ENCODE measurements at places on chromosomes 1 and 21.
A peak's percentile ranks its signal among the peaks of the same experiment; 100 is the strongest.

DNA sequence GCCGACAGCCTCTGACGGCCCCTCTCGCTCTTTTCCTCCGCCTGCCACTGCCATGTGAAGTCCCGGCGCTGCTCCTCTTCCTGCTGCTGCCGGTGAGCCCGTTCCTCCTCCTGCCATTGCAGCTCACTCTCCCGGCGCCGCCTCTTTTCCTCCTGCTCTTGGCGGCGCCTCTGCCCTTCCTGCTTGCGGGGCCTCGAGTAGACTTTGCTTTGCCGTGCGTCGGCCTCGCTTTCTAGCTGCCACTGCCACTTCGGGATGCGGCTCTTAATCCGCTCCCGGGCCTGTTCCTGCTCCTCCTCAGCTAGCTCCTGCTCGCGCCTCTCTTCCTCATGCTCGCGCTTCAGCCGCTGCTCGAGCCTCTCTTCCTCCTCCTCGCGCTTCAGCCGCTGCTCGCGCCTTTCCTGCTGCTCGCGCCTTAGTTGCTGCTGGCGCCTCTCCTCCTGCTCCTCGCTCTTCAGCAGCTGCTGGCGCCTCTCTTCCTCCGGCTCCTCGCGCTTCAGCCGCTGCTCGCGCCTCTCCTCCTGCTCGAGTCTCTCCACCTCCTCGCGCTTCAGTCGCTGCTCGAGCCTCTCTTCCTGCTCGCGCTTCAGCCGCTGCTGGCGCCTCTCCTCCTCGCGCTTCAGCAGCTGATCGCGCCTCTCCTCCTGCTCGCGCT lies 4.3 kb downstream of the TCHH start:
- H3K27me3 ChIP-seq = peaks cover 27% of the 10 kb centered on the region
- no peak overlapping the region for H3K4me3 ChIP-seq
- DNase-seq = no peak
- H3K4me1 ChIP-seq = no peaks in the 10 kb centered on the region

GRCh38 chr1:17189632-17189990 lies 15.3 kb upstream of the PADI1 start:
- no peaks in the 10 kb centered on the region for H3K36me3 ChIP-seq
- peaks cover 8% of the 10 kb centered on the region for H3K4me1 ChIP-seq
- H3K4me3 ChIP-seq = no peak overlapping the region
- no peak overlapping the region for H3K27ac ChIP-seq

DNA sequence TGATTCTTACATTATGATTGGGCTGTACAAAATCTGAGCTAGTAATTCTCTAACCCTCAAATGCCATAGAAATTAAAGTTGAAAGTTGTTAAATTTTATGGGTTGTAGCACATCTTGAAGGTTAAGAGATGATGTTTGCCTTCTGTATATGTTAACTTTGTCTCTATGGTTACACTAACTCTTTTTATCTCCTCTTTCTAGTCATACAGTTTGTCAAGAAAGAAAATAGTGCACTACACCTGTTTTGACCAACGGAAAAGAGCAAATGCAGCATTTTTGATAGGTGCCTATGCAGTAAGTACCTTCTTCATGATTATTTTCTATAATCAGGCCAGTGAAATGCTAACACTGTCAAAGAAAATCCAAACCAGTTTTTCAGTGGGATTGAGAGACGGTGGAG lies 38.2 kb downstream of the CDC14A start:
- no peak overlapping the region for H3K4me3 ChIP-seq
- H3K36me3 ChIP-seq = peaks cover 27% of the 10 kb centered on the region
- no peaks in the 10 kb centered on the region for H3K27me3 ChIP-seq
- peak overlapping the region; percentile 82 for H3K27ac ChIP-seq
- peaks cover 37% of the 10 kb centered on the region for H3K4me1 ChIP-seq

- no peak overlapping the region for H3K27ac ChIP-seq
- no peaks in the 10 kb centered on the region for H3K36me3 ChIP-seq
- H3K27me3 ChIP-seq = peaks cover 34% of the 10 kb centered on the region
These were observed 107.3 kb upstream of the POU3F1 start for GRCh38 chr1:38153778-38154470.

DNA sequence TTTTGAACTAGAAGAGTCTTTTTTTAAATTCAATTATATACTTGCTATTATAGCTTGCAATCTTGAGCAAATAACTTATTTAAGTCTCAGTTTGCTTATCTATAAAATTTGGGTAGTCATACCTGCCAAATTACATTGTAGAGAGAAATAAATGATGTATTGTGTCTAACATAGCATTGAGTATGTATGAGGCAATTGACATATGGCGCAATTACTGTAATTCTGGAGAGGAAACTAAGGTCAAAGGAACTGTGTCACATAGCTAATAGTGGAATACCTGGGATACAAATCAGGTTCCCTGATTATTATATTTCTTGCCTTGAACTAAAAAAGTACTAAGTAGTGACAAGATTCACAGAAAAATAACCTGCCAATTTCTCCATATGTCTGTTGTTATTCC lies 302.5 kb downstream of the PDE4B start:
- peaks cover 9% of the 10 kb centered on the region for H3K4me1 ChIP-seq
- H3K27me3 ChIP-seq = no peaks in the 10 kb centered on the region
- H3K36me3 ChIP-seq = no peaks in the 10 kb centered on the region
- H3K27ac ChIP-seq = no peak overlapping the region
- no peak for DNase-seq

DNA sequence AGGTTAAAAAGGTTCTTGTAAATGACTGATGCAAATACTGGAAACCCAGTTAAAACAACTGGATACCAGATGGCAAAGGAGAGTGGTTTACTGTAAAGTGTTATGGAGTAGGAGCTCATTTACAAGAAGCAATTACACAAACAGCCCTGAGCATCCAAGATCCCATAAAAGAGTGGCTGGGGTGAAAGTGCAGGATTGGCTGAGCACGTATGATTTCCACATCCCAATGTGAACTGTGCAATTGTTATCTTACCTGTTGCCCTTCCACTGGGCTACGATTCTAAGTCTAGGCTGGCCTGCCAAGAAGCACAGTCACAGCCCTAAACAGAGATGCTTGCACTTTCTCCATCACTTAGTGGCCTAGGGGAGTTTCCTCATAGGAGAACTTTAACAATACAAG lies 277.6 kb upstream of the RUNX1 start:
- H3K4me1 ChIP-seq = no peaks in the 10 kb centered on the region
- H3K27ac ChIP-seq = no peak overlapping the region
- H3K27me3 ChIP-seq = no peaks in the 10 kb centered on the region
- no peak for DNase-seq

GRCh38 chr1:51675177-51675780 lies 58.4 kb downstream of the OSBPL9 start:
- H3K27ac ChIP-seq = no peak overlapping the region
- H3K4me1 ChIP-seq = no peaks in the 10 kb centered on the region
- H3K27me3 ChIP-seq = no peaks in the 10 kb centered on the region
- no peak for DNase-seq
- no peak overlapping the region for H3K4me3 ChIP-seq
- no peaks in the 10 kb centered on the region for H3K36me3 ChIP-seq

GRCh38 chr1:118264343-118264742 lies 79.3 kb upstream of the SPAG17 start:
- no peaks in the 10 kb centered on the region for H3K4me1 ChIP-seq
- H3K27ac ChIP-seq = no peak overlapping the region
- H3K36me3 ChIP-seq = no peaks in the 10 kb centered on the region
- H3K27me3 ChIP-seq = peaks cover 1% of the 10 kb centered on the region
- DNase-seq = no peak

GRCh38 chr1:20693623-20694022 lies 24.2 kb downstream of the KIF17 start:
- H3K27ac ChIP-seq = no peak overlapping the region
- no peaks in the 10 kb centered on the region for H3K27me3 ChIP-seq
- H3K36me3 ChIP-seq = no peaks in the 10 kb centered on the region
- peaks cover 6% of the 10 kb centered on the region for H3K4me1 ChIP-seq
- no peak for DNase-seq
- H3K4me3 ChIP-seq = no peak overlapping the region

GRCh38 chr21:42608446-42608845 lies 45.0 kb upstream of the PDE9A start:
- peaks cover 5% of the 10 kb centered on the region for H3K36me3 ChIP-seq
- no peaks in the 10 kb centered on the region for H3K27me3 ChIP-seq
- peaks cover 12% of the 10 kb centered on the region for H3K4me1 ChIP-seq
- H3K4me3 ChIP-seq = no peak overlapping the region
- DNase-seq = no peak

DNA sequence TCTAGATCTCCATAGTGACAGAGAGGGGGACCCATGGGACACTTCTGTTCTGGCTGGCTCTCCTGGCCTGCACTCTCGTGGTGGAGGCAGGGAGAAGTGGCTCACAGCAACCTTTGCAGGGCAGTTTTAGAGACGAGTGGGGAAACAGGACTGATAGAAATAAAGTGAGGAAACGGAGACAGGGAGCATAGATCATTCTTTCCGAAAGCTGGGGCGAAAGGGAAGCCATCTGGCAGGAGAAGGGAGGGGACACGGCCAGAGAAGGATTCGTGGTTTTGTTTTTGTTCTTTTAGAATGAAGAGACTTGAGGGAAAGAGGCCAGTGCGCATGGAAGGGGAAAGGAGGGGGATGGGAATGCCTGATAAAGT lies 3.5 kb downstream of the TIE1 start:
- H3K4me1 ChIP-seq = peaks cover 6% of the 10 kb centered on the region
- H3K36me3 ChIP-seq = no peaks in the 10 kb centered on the region
- H3K27me3 ChIP-seq = peaks cover 4% of the 10 kb centered on the region
- no peak for DNase-seq
- H3K4me3 ChIP-seq = no peak overlapping the region
- no peak overlapping the region for H3K27ac ChIP-seq

DNA sequence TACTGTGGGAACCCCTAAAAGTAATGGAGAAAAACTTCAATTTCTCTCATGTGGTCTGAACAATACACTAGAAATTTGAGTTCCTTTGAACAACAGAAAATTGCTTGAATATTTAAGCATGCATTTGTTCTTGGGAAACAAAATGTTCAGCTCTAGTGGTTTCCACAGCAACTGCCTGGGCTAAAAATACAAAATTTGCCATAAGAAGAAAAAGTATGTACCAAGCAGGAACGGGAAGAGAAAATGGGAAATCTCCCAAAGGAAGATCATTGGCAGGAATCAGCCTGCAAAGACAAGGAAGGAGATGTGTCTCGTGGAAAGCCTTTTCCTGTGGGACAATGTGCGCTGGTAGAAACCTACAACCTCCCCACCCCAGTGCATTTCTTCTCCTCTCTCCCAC lies 119.0 kb upstream of the DPT start:
- H3K4me1 ChIP-seq = no peaks in the 10 kb centered on the region
- DNase-seq = no peak
- no peak overlapping the region for H3K4me3 ChIP-seq
- H3K27me3 ChIP-seq = peaks cover 27% of the 10 kb centered on the region

- no peak overlapping the region for H3K27ac ChIP-seq
- peaks cover 11% of the 10 kb centered on the region for H3K4me1 ChIP-seq
- no peaks in the 10 kb centered on the region for H3K27me3 ChIP-seq
- no peak overlapping the region for H3K4me3 ChIP-seq
- H3K36me3 ChIP-seq = no peaks in the 10 kb centered on the region
These were observed 20.9 kb downstream of the BATF3 start for GRCh38 chr1:212678456-212679410.

GRCh38 chr1:235545292-235545930 lies 41.2 kb upstream of the B3GALNT2 start:
- DNase-seq = no peak
- no peaks in the 10 kb centered on the region for H3K36me3 ChIP-seq
- no peak overlapping the region for H3K4me3 ChIP-seq
- H3K27ac ChIP-seq = no peak overlapping the region
- H3K4me1 ChIP-seq = peaks cover 4% of the 10 kb centered on the region

DNA sequence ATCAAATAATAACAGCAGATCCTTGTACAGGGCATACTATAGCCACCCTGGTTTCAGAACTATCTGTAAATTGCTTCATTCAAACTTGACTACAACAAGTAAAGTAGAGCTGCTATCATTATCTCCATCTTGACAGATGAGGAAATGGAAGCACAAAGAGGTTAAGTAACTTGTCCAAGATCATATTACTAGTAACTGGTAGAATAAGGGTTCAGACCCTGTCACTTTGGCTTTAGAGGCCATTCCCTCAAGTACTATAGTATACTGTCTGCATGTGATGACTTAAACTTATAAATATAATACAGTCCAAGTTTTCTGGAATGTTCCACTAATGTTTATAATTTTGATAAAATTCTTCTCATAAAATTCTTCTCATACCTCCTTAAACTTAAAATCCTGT lies 24.8 kb downstream of the PGM1 start:
- no peak overlapping the region for H3K4me3 ChIP-seq
- no peak for DNase-seq
- peaks cover 6% of the 10 kb centered on the region for H3K4me1 ChIP-seq
- H3K27me3 ChIP-seq = no peaks in the 10 kb centered on the region

GRCh38 chr1:46188295-46189030 lies 9.8 kb downstream of the POMGNT1 start:
- H3K4me1 ChIP-seq = peaks cover 17% of the 10 kb centered on the region
- H3K4me3 ChIP-seq = no peak overlapping the region

DNA sequence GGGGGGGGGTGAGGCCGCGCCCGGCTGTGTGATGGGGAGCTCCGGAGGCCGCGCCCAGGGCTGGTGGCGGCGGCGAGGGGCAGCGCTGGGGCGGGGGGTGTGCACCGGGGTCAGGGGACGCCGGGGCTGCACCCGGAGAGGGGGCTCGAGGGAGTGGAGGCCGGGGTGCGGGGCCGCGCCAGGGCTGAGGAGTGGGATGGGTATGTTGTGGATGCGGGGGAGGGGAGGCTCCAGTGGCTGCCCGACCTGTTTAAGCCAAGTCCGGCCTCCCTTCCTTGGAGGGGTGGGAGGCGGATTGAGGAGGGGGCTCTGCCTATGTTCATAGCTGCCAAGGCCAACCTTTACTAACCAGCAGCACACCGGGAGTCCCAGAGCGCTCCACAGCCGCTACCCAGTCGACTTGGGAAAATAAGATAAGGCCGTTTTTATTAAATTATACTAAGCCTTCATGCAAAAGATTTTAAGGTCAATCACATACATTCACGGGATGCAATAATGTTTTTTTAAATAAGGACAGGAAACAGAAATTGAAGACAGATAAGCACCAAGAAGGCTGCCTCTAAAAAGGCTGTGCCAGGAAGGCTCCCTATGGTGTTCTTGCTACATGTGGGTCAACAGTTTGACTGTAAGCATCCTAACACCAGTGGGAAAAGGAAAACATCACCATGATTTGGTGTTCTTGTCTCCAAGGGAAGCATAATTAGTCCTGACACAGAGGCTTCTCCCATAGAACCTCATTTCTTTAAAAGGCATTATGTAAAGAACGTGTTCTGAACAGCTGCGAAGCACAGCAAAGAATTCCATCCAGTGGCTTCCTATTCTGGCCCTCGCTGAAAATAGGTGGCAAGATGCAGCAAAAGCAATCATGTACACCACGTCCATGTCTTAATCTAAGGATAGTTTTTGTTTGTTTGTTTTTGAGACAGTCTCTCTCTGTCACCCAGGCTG lies 626 bp upstream of the HLCS start:
- no peak for DNase-seq
- H3K4me3 ChIP-seq = peak overlapping the region; percentile 75
- no peaks in the 10 kb centered on the region for H3K36me3 ChIP-seq
- peaks cover 10% of the 10 kb centered on the region for H3K4me1 ChIP-seq

DNA sequence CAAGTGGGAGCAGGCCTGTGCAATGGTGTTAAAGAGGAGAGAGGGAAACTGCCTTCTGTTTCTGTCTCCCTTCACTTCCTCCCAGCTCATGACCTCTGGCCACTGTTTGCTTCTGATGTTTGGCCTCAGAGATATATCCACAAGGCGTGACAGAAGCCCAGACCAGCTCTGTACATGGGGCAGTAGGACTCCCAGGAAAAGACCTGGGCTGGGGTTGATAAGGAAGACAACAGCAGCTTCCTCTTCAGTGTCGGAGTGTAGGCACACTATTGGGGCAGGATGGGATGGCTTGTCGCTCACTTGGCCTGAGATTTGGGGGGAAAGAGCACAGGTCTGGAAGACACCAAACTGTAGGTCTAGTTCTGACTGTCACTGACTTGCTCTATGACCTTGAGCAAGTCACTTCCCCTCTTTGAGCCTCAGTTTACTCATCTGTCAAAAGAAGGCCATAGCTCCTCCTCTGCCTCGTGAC lies 67.8 kb upstream of the KLHDC7A start:
- H3K4me1 ChIP-seq = no peaks in the 10 kb centered on the region
- H3K27me3 ChIP-seq = peaks cover 22% of the 10 kb centered on the region
- H3K4me3 ChIP-seq = no peak overlapping the region
- no peak for DNase-seq
- H3K27ac ChIP-seq = no peak overlapping the region

Measured in naive thymus-derived CD8-positive, alpha-beta T cell (primary cell).